ENCODE measurements at places on chromosomes 1 and 21. TPM values are rescaled to one million over a fixed set of nuclear protein-coding genes. Genes with fewer than 3 reads are reported as not detected.

The KCTD3 gene
- 28.9 TPM for total RNA-seq

The INKA2 gene
- 3.3 TPM for total RNA-seq

The SCMH1 gene
- 20.1 TPM for total RNA-seq

The C1QB gene
- not detected for total RNA-seq

The OR2M3 gene
- total RNA-seq: not detected

The UBE2U gene
- not detected for total RNA-seq

The EPHB2 gene
- 13.1 TPM for total RNA-seq

The PLPPR5 gene
- 0.05 TPM for total RNA-seq

The S100A11 gene
- 1,184 TPM for total RNA-seq

The NECTIN4 gene
- not detected for total RNA-seq
